ENCODE measurements at places on chromosomes 4 and X. TPM values are rescaled to one million over a fixed set of nuclear protein-coding genes. Genes with fewer than 3 reads are reported as not detected.

DNA sequence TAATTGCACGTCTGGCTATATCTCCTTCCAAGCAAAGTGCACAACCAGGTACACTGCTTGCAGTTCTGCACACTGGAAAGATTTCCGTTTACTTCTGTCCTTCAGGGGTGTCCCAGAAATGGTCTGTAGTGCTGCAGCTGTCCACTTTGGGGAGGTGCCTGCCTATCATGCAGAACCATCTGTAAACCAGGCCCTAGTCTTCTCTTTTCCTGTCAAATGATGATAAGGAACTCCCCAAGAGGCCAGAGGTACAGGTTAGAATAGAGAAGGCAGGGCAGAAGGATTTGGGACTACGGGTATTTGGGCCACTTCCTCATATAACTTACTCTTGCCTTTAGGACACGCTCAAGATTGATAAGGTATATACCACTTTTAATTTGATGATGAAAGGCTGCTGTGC, 746.9 kb downstream of the FAT4 start:
- DNase-seq, result no peak

GRCh38 chr4:89048906-89049601, 7.9 kb downstream of the FAM13A start:
- no peak for DNase-seq

CSAG1 gene
- not detected for total RNA-seq

- no peak for DNase-seq
Measured at GRCh38 chr4:15963576-15963975, 601 bp upstream of the FGFBP2 start.

PRDM8 gene
- 3.4 TPM for total RNA-seq

CITED1 gene
- not detected for total RNA-seq

BTC gene
- total RNA-seq, result 0.14 TPM

DNA sequence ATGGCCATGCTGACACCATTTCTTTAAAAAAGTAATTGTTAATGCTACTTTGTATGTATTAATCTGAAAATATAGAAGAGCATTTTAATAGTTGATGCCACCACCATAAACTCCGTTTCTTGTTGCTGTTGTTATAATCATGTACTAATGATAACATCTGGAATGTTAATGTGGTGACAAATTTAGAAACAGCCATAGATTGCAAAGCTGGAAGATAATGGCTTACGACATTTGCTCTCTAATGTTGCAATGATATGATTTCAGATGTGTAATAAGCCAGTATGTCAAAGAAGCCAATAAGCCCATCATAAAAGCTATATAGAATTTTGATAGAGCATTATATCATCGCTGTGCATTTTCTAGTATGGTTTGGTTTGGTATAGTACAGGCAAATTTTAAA, 579.4 kb upstream of the ZFP42 start:
- no peak for DNase-seq

- no peak for DNase-seq
Measured at GRCh38 chr4:962231-963208, 10.8 kb downstream of the DGKQ start.

TBC1D8B gene
- total RNA-seq, result not detected

DNA sequence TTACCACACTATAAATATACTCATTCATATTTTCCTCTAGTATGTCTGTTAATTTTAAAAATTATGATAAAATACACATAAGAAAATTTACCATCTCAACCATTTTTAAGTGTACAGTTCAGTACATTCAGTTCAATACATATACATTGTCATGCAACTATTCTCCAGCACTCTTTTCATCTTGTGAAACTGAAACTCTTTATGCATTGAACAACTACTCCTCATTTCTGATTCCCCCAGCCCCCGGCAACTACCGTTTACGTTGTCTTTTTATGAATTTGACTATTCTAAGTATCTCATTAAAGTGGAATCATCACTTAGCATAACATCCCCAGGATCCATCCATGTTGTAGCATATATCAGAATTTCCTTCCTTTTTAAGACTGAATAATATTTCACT, 8.7 kb downstream of the SMARCAD1 start:
- DNase-seq, result no peak

ING2 gene
- total RNA-seq, result 16.8 TPM

DNA sequence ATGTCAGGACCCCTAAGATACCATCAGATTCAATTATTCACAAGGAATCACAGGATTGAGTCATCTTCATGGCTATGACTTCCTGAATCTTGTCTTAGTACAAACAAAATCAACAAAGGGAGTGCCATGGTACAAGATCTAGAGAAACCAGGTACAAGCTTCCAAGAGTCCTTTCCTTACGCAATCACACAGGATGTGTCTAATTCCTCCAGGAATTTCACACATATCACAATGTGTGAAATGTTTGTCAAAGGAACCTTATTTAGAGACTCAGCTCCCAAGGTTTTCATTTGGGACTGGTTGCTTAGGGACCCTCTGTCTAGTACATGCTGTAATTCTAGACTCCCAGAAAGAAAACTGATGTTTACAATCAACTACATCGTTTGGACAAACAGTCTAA, 83.0 kb downstream of the MAB21L2 start:
- DNase-seq, result peak; percentile 43

GRCh38 chrX:9749146-9749692, 16.4 kb downstream of the GPR143 start:
- DNase-seq, result no peak

DNA sequence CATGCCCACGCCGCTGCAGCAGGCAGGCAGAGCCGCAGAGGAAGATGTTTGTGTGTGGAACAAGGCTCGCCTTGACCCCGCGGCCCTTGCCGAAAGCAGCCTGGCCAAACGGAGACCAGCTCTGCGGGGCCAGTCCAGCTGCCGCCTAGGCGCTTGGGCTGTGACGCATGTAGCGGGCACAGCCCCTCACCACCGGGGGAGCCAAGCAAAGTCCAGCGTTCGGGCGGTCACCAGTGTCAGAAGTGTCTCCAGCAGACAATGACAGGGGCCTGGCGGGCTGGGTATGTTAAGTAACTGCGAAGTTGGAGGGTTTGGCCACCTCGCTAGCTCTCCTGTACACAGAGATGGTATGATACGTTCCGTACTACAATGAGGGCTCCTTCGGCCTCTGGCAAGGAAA, 1.3 kb downstream of the AMER1 start:
- no peak for DNase-seq

COL4A5 gene
- total RNA-seq, result 12.5 TPM

DNA sequence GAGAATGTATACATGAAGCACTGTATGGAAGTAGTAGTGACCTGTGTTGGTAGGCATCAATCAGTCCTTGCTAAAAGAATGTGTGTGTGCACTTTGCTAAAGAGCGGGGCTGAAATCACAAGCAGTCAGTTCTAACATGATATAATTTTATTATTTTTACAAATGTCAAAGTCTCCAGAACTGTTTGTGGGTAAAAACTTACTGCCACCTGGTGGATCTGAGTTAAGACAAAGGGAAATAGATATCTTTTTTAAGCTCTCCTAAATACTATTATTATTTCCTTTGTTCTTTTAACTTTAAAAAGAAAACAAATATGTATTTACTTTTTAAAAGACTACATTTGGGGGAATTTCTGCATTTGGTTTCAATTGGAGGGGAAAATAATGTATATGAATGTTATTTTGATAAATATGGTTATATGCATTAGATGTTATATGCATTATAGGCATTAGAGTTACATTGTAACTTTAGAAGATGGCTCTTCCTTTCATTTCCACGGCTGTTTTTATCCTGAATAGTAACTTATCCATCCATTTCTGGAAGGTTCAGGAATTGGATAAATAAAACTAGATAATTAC, 7.8 kb upstream of the CLOCK start:
- peak; percentile 19 for DNase-seq

- DNase-seq, result no peak
Measured at GRCh38 chrX:137565921-137566745, at the start of gene ZIC3. TSS of gene ZIC3 (plus strand) at chrX:137566127. CDS start at chrX:137566692, 565 bp downstream.

GRCh38 chr4:166274136-166274761, 401.2 kb downstream of the TLL1 start:
- peak; percentile 50 for DNase-seq

VCX3A gene
- total RNA-seq, result not detected

GRCh38 chr4:52964011-52964410, 101.9 kb downstream of the RASL11B start:
- DNase-seq, result no peak

GRCh38 chrX:148270499-148270898, 229.9 kb upstream of the AFF2 start:
- DNase-seq, result no peak

SORBS2 gene
- 9.3 TPM for total RNA-seq

SLBP gene
- 163 TPM for total RNA-seq

GRCh38 chrX:16661495-16661894, 11.5 kb downstream of the S100G start:
- no peak for DNase-seq

- DNase-seq, result no peak
Measured at GRCh38 chr4:22741744-22742143, 49.0 kb downstream of the GBA3 start.

SLC6A14 gene
- total RNA-seq, result not detected

DNA sequence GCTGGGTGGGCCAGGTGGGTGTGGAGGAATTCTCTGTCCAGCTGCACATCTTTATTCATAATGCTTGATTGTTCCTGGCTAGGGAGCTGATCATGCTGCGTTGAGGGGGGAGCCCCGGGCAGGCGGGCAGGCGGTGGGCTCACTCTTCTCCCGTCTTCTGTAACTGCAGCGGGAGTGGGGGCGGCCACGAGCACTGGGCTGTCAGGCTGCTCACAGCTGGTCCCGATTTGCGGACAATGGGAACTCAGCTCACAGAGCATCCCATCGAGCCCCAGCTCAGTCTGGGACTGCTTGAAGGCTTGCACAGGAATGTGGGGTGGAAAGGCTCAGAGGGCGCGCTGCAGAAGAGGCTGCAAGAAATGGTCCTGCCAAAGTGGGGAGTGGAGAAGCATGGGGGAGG, 63.8 kb downstream of the EFNB1 start:
- DNase-seq, result no peak

DNA sequence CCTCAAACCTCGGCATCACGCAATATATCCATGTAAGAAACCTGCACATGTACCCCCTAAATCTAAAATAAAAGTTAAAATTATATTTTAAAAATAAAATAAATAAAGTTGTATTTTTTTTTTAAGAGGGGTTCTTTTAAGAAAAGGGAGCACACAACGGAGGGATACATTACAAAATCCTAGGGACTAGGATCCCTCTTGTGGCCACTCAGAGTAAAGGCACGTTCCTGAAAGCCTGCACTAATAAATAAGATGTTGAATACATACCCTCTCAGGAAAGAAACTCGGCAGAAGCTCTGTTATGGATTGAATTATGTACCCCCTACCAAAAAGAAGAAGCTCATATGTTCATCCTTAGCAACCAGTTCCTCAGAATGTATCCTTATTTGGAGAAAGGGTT, 50.9 kb upstream of the PRDX4 start:
- DNase-seq, result peak; percentile 45

- DNase-seq, result no peak
Measured at GRCh38 chrX:112066813-112067212, 15.8 kb downstream of the TRPC5 start.

RNF128 gene
- not detected for total RNA-seq

ADH1A gene
- total RNA-seq, result not detected

- DNase-seq, result no peak
Measured at GRCh38 chr4:703336-704197, 2.1 kb upstream of the PCGF3 start.

GRCh38 chrX:72021975-72022374, 109.7 kb downstream of the RTL5 start:
- no peak for DNase-seq

DNA sequence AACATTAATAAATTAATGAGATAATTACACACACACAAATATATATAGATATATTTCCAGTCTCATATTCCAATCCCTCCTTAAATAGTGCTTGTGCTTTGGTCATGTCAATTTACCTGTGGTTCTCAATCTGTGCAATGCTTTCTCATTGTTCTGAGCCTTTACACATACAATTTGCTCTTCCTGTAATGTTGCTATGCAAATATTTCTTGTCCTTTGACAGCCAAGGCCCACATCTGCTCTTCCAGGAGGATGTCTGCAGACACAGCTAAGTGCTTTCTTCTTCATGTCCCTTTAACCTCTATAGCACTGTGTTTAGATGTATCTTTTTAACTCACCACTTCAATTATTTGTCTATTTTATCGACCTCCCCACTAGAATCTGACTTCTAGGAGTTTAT, 67.3 kb upstream of the RAPGEF2 start:
- DNase-seq, result no peak

DNA sequence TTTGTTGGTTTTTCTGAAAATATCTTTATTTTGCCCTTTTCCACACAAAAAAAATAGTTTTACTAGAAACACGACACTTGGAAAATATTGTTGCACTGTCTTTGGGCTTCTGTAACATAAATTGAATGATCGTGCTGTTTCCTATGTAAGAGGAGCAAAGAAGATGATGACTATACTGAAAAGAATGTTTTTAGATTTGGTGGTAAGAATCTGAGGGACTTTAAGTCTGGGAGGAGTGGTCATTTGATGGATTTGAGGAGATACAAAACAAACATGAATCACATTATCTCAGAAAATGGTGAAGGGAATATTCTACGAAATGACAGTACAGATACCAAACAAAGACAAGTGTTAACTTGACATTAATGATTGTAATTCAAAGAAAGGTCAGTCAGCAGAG, 328.8 kb downstream of the ADAM29 start:
- peak; percentile 38 for DNase-seq

UBE2K gene
- total RNA-seq, result 22.5 TPM
